ENCODE measurements at places on chromosomes 4 and X. TPM values are rescaled to one million over a fixed set of nuclear protein-coding genes. Genes with fewer than 3 reads are reported as not detected.

TRIM75 gene
- total RNA-seq = not detected

DDIT4L gene
- total RNA-seq = 1.3 TPM

TLR10 gene
- total RNA-seq = 0.06 TPM

VCX3A gene
- not detected for total RNA-seq

ASMT gene
- total RNA-seq = not detected

RRAGB gene
- 11.7 TPM for total RNA-seq

INPP4B gene
- total RNA-seq = 7.4 TPM

MTMR8 gene
- 0.53 TPM for total RNA-seq

TASL gene
- total RNA-seq = 0.21 TPM

WNK3 gene
- 0.34 TPM for total RNA-seq

MAGEC2 gene
- total RNA-seq = not detected

NLRP2B gene
- not detected for total RNA-seq

SMS gene
- 66.8 TPM for total RNA-seq

GJB1 gene
- not detected for total RNA-seq

PLK4 gene
- 0.53 TPM for total RNA-seq
